T-helper 2 cell (primary cell): ENCODE measurements at places on chromosomes 1 and 21.

GRCh38 chr1:219188331-219188803, 14.7 kb downstream of the LYPLAL1 start:
- no peak for DNase-seq

- DNase-seq, result no peak
These were observed 134.2 kb downstream of the SETD4 start for GRCh38 chr21:35926003-35926740.

DNA sequence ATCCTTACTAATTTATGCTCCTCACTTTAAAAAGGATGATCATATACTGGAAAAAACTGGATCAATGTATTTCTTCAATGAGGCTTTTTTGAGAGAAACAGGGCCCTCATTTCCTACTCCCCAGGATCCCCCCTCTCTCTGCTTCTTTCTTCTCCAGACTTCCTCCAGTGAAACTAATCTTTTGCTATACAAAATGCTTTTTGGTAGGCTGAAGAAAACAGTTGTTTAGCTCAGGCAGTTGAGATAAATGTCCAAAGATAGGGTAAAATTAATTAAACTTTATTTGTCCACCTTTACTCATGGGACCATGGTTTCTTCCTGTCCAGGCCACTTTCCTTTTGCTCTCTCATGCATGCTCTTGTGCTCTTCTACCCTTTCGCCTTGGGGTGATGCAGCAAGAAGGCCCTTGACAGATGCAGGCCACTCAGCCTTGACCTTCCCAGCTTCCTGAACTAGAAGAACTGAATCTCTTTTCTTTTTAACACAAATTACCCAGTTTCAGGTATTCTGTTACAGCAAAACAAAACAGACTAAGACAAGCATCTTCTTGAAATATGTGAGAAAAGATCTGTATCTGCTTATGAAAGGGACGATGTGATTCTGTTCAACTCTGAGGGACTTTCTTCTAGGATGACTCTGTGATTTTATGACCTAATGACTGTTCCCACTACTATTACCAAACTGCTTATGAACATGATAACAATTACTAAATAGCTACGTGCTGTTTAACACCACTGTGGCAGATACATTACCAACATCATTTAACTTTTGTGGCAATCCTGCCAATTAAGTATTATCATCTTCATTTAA, 63.7 kb downstream of the NVL start:
- no peak for DNase-seq

GRCh38 chr1:233240371-233240770, 55.2 kb downstream of the PCNX2 start:
- no peak for DNase-seq

GRCh38 chr1:30678209-30678608, 45.2 kb downstream of the MATN1 start:
- no peak for DNase-seq

- no peak for DNase-seq
These were observed 109.5 kb upstream of the KIF26B start for GRCh38 chr1:245045087-245045881.

GRCh38 chr1:29523136-29523535, 286.8 kb downstream of the PTPRU start:
- no peak for DNase-seq

- DNase-seq, result no peak
These were observed 20.9 kb upstream of the RGS13 start for GRCh38 chr1:192615055-192615454.

DNA sequence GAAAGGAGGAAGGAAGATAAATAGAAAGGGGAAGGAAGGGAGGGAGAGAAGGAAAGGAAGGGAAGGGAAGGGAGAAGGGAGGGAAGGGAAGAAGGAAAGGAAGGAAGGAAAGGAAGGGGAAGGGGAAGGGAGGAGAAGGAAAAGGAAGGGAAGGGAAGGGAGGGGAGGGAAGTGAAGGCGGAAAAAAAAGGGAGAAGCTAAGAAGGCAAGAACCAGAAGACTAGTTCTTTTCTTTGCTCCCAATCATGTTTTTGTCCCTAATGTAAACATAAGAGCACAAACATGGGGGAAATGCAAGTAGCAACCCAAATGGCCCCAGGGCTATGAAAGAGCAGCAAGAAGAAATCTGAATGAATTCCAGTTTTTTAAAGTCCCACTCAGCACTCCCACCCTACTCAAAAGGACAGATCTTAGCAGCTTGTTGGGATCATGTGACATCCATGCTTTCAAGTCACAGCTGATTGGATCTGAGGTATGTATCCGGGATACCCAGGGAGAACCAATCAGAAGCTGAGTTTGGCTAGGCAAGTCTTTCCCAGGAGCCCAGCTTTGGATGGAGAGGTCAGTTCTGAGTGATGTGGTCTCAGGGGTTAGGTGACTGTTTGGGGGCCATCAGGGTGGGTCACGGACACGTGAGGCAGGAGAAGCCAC, 24.2 kb upstream of the FHAD1 start:
- DNase-seq, result no peak

DNA sequence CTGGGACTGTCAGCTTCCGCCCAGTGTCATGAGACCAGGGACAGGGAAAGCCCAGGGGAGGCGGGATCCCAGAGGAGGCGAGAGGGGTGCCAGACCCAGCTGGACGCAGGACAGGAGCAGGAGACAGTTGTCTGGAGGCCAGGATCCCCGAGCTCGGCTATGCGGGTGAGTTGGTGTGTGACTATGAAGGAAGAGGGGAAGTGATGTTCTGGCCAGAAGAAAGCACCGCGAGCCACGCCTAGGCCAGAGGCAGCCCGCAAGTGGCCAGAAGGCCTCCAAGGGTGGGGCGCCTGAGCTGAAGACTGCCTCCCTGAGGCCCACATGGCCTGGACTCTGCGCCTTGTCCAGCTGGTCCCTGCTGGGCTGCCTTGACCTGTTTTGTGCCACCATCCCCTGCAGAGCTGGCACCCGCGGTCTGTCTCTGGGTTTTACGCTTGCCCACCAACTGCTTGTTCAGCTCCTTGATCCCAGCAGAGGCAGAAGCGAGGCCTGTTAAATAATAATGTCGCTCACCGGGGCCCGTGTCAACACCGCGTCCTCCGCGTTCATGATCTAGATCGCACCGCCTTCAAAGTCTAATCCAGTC, 85.2 kb upstream of the ACTL8 start:
- no peak for DNase-seq

DNA sequence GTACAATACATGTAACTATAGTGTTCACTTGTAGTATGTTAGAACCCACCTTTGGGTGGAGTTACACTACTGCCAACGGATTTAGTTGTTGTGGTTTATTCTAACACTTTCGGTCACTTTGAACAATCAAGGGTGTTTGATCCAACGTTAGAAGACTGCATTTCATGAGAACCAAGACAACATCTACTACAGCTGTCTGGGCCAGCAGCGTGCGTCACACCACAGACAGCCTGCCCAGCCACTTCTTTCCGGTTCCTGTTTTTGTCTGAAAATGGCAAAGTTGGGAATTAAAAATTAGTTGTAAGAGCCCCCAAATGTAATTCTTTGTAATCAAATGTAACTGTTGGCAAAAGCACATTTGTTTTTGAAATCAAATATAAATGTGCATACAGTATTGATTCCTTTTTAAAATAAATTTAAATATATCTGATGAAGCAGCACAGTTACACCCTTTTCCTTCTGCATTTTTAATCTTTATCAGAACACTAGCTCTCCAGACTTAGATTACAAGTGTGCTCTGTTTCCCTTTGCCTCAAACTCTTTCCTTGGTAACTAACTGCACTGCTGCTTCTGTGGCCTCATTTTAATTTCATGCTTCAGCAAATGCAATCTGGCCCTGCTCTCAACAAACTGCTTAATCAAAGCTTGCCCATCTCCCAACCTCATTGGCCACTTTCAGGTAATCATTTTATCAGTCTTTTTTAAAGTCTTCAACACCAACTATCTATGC, 86.6 kb upstream of the DPH5 start:
- peak; percentile 99 for DNase-seq

DNA sequence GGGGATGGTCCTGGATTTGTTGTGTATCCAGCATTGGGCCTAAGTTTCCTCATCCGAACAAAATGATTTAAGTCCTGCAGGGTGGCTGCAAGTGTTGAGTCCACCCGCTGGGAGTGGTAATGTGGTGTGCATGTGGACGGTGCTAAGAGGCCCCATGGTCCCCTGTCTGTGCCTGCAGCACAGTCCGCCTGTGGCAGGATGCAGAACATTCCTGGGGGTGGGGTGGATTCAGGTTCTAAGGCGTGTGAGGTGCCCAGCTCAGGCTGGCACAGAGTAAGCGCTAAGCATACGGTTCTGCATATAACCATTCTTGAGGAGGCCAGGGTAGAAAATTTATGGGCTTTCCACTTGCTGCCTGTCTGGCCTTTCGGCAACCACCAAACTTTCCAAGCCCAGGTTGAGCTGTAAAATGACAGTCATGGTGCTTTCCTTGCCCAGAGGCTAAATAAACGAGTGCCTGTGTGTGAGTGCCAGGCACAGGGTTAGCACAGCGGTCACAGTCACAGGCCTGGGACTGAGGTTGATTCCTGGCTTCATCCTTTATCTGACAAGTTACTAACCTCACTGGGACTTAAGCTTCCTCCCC, 30.7 kb downstream of the SLC2A1 start:
- no peak for DNase-seq

- no peak for DNase-seq
These were observed 118.7 kb downstream of the SLC5A9 start for GRCh38 chr1:48341221-48341620.

GRCh38 chr1:53371851-53372250, 44.0 kb upstream of the LRP8 start:
- no peak for DNase-seq

GRCh38 chr1:152000964-152001630, 7.4 kb upstream of the S100A10 start:
- DNase-seq, result no peak

GRCh38 chr1:245229051-245229450, 74.3 kb downstream of the KIF26B start:
- DNase-seq, result no peak

DNA sequence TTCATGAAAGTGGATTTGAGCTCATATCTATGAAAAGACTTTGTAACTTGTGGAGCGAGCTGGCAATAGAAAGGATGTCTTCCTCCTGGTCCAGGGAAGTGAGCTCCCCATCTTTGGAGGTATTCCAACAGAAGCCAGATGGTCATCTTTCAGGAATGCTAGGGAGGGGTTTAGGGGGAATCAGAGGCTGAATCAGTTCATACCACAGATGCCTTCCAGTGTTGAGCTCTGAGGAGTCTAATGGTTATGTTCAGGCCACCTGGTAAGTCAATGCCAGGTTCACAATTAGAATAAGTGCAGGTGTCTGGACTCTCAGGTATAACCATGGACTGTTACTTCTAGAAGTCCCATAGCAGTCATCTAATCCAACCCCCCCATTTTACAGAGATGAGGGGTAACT, 119.1 kb downstream of the ACTL8 start:
- no peak for DNase-seq

- DNase-seq, result peak; percentile 60
These were observed 1.5 kb upstream of the COL16A1 start for GRCh38 chr1:31705080-31705866.

DNA sequence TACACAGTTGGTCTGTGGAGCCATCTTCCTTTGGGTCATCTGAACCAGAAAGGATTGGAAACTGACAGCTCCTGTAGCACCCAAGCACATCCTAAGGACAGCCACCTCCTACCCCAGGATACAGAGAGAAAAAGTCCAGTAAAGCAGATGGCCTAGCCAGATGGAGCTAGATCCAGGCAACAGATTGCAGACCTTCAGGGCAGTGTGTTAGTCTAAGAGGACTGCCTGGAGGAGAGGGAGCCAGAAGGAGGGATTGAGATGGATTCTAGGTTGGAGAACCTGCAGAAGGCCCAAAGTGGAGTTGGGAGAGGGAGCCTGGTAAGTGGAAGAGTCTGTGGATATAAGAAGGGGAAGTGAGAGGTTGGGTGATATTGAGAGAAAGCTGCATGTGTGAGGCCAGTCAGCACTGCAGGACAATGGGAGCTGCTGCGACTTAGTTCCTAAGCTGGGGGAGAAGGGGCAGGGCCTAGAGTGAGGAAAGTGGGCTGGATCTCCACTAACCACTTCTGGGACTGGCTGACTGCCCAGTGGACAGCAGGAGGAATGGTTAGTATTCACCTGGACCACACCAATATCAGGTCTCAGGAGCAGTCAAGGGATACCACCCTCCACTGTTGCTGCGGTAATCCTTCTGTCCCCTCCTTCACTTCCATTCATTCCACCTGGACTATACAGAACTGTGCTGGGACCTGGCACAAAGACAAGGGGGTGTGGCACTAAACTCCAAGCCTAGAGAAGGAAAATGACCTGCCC, 13.4 kb downstream of the BCAN start:
- DNase-seq, result no peak

- DNase-seq, result no peak
These were observed 470.0 kb upstream of the VAMP3 start for GRCh38 chr1:7300893-7301663.

- DNase-seq, result no peak
These were observed 29.9 kb upstream of the ERRFI1 start for GRCh38 chr1:8055973-8056372.

GRCh38 chr1:160419838-160420169, 19.4 kb downstream of the VANGL2 start:
- no peak for DNase-seq

DNA sequence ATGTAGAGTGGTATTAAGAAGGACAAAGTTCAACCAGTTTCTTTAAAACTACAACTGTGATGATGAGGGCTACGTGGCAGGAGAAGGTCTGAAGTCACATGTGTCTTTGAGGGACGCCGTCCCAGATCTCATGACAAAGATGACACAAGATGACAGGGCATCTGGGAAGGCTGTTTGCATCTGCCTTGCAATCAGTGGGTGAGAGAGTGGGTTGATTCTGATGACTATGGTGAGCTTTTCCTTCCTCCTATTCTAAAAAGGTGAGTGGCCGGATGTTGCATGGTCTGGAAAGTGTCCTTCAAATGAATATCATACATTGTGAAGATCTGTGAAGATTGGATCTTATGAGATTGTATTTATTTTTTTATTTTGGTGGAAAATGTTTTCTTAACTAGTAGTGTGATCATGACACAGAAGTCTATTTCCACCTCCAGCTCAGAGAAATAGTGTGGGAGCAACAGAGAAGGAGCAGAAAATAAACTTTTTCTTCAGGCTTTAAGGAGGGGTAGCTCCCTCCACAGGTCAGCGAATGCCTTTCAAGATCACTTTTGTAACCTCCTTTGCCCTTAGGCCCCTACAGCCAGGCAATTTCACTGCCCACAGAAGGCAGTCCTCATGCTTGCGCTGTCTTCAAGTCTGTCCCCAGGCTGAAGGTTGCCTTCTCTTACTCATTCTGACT, 76.0 kb upstream of the ATF3 start:
- DNase-seq, result no peak

DNA sequence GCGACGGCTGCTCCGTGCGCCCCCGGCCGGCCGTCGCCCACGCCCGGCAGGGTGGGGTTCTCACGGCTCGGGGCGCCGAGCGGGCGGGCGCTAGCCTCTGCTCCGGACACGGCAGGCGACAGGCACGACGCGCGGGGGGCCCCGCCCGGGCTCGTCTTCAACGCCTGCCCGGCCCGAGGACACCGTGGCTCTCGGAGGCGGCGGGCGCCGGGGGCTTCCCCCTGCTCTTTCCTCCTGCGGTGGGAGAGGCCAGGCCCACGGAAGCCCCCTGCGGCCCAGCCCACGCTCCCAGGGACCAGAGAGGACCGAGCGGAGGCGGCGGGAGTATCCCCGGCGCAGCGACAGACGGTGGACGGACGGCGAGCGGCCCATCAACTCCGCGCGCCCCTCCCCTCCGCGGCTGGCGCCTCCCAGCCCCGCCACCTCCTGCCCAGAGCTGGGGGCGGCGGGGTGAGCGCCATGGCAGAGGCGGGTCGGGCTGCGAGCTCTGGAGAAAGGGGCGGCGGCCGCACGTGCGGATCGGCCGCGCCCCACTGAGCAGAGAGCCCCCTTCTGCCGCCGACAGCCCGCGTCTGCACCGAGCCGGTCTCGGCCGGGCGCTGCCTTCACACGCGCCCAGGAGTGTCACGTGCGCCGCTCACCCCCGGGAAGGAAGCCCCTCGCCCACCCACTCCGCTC, at the start of the genes SHE and TDRD10:
Gene SHE, minus strand, starts transcription at position 347 of the 678 bp plus-strand sequence. CDS start 386 bp downstream, outside the sequence.
Gene TDRD10, plus strand, starts transcription at position 154 of the 678 bp plus-strand sequence. CDS start 4,685 bp downstream, outside the sequence.
- no peak for DNase-seq
